Stimulated activated CD8-positive, alpha-beta memory T cell treated with anti-CD3 and anti-CD28 coated beads, Interleukin-2, amount 100 ng/mL, for 1 hour (primary cell): ENCODE measurements at places on chromosomes 16 and 17.

DNA sequence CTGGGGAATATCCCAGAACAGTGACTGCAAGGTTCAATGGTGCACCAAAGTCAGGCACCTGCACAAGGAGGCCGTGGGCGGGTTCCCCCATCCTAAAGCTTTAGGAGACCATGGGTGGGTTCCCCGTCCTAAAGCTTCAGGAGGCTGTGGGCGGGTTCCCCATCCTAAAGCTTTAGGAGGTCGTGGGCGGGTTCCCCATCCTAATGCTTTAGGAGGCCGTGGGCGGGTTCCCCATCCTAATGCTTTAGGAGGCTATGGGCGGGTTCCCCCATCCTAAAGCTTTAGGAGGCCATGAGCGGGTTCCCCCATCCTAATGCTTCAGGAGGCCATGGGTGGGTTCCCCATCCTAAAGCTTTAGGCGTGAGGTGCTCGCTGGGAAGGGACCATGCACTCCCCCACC lies 313.3 kb downstream of the FOXL1 start:
- no peak for DNase-seq

DNA sequence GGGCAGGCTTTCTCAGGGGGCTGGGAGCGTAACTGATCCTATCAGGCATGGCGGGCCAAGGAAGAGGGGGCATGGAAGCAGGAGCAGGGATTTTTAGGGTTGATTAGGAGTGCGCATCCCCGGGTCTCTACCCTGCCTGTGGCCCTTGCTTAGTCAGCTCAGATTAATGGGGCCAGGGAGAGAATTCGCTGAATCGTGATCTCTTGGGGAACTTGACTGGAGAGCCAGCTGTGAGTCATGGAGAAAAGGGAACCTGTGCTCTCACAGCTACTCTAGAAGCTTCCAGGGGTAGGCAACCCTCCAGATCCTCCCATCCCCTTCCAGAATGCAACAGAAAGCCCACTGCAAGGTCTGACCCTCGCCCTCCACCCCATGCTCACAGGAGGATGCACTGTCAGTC lies 3.6 kb downstream of the FOXN1 start:
- no peak for DNase-seq

GRCh38 chr16:74563828-74564263 lies 43.1 kb downstream of the GLG1 start:
- DNase-seq: no peak

DNA sequence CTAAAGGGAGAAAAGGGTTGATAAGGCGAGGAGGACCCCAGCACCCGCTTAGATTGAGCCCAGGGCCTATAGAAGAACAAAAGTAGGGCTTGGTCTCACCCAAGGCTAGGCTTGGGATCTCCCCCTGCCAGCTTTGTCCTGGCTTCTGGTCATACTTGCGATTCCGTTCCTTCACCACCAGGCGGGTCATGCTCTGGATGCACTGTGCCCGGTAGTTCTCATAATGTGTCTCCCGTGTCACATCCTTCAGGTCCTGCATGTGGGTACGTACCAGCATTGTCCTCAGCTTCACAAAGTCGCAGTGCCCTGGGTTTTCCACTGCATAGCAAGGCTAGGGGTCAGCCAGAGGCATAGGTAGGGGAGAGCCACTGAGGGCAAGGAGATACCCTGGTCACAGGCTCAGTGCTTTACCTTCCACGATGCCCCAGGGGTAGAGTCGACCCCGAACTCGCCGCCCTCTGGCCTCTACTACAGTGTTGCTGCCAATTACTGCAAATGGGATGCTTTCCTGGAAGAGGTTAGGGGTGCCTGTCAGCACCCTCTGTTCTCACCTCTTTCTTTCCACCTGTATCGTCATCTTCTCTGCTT lies 6.5 kb upstream of the MTMR4 start:
- no peak for DNase-seq

- DNase-seq: no peak
These were observed 1.3 kb downstream of the NAGS start for GRCh38 chr17:44005527-44006271.
